Stimulated activated CD4-positive, alpha-beta T cell treated with anti-CD3 and anti-CD28 coated beads, Interleukin-1b, Interleukin-23, amount 100 ng/mL, for 1 hour (primary cell): ENCODE measurements at places on chromosomes 7 and 10.

DNA sequence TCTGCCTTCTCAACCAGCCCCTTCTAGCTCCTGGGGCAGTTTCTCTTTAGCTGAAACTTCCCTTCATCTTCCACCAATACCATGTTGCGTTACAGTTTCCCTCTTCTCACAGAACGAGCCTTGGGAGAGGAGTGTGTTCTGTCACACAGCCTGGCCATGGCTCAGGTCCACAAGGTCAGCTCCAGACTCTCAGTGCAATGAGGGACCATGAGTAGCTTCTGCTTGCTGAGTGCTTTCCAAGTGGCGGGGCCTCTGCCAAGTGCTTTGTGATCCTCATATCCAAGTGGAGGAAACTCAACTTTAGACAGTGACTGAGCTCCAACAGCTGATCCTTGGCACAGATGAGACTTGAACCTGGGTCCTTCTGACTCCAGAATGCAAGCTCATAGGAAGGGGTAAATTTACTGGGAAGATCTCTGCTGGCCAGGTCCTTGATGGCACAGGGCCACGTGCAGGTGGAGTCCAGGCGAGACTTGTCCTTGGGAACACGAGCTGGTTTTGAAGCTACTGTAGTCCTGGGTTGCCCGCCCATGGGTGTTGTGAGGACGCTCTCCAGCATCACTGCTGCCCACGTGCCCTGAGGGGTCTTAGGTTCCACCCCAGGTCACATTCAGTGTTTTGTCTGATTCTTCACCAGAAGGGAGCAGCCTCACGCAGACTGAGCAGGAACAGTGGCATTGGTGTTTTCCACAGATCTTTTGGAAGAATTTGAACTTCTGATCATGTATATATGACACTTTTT is 238.0 kb downstream of the EBF3 start:
- no peak for DNase-seq

DNA sequence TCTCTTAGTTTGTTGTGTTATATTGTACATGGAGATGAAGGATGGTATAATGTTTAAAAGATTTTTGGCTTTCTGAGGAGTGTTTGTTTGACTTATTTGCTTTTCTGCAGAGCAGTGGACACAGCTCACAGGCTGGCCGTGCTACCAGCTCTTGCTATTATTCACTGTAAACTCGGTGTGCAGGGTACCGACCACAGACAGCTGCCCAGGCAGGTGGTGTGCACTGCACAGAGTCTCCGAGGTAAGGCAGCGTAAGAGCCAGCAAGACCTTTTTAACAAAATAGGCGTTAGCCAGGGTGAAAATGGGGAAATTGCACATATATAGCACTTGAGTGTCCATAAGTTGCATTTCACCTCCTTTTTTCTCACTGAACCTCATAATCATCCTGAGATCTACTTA is 438.0 kb downstream of the CNTNAP2 start:
- DNase-seq, result no peak

DNA sequence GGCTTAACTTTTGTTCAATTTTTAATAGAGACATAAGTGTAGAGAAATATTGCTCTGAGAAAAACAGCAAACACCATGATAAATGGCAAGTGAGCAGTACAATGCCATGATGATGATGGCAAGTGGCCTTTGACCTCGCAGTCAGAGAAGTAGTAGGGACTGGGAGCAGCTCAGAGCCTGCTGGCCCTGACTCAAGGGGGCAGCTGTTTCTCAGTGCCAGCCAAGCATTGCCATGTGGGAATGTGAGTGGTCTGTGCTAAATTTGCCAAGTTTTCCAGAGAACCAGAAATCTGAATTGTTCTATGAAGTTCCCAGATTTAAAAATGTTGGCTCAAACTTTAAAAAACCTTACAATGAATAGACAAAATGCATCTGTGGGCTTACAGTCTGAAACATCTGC is 187.9 kb downstream of the BICC1 start:
- no peak for DNase-seq

DNA sequence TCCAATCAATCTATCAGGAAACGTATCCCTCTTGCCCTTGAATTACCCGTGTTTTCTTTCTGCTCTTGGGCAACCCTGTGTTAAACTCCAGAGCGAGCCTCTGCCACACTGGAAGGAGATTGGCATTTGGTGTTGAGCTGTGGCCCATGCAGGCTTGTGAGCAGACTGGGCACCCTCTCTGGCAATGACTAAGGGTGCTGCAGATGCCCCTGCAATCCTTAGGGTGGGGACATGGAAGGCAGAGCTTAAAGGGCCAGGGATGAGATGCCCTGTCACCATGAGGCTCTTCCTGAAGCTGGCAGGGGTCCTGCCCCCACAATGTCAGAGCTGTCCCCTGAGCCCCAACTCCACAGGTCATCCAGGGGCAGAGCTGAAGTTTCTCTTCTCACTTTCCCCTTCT is 19.5 kb upstream of the FAM180A start:
- no peak for DNase-seq

- DNase-seq, result no peak
Measured at GRCh38 chr7:47884675-47885074, 63.6 kb downstream of the PKD1L1 start.

- no peak for DNase-seq
Measured at GRCh38 chr7:95878677-95879076, 106.3 kb downstream of the DYNC1I1 start.

DNA sequence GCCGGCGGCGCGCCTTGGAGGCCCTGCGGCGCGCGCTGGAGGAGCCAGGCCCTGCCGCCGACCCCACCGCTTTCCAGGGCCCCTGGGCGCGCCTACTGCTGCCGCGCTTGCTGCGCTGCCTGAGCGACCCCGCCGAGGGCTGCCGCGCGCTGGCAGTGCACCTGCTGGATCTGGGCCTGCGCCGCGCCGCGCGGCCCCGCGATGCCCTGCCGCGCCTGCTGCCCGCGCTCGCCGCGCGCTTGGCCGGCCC is 280 bp downstream of the DNAAF5 start:
- DNase-seq, result no peak

DNA sequence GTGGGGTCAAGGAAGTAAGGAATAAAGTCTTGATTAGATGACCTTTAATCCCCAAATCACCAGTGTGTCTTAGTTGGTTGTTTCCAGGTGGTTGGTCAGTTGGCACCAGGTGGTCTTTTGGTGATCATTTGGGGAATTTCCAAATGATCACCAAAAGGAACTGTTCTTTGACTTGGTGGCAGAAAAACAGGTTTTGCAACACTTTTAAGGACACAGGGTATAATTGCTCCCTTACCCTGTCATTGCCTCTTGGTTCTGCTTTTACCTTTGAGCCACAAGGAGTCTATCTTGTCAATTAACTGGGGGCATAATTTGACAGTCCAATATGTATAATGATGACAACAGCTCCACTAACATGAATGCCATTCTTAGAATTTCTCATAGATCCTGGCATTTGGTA is 104.2 kb downstream of the ADK start:
- DNase-seq, result no peak

- DNase-seq, result no peak
Measured at GRCh38 chr7:49060743-49061142, 136.4 kb downstream of the CDC14C start.

DNA sequence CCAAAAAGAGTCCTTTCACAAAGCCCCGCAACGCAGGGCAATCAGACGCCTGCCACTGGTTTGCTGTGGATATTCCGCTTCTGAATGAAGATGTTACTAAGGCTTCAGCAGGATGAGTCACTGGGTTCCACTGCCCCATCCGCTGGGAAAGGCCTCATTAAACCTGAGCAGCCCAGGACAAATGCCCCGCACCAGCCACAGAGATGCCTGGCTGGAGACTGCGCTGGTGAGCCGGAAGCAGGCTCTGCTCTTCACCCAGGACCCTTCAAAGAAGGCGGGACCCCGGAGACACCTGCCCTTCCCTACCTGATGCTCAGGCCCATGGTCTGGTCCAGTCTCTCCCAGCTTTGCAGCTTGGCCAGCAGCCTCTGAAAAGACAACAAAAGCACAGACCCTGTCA is 19.8 kb downstream of the MAD1L1 start:
- DNase-seq, result no peak

GRCh38 chr10:24215196-24215595 is 6.3 kb downstream of the KIAA1217 start:
- no peak for DNase-seq

DNA sequence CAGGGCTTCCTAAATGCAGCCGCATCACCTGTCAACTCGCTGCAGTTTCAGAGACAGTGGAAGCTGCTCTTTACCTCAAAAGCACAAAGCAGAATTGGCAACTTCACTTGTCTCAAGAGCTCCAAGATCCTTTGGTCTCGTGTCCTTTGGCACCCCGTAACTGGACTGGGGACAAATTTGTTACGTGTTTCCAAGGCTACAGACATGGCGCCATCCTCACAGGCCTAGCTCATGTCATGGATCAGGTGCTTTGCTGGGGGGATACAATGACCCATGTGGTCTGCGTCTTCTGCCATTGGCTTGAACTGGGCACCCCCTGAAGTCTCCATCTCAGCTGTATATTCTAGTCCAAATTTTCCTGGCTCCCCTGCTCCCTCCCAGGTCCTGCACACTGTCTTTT is 48.6 kb downstream of the CHST3 start:
- no peak for DNase-seq

DNA sequence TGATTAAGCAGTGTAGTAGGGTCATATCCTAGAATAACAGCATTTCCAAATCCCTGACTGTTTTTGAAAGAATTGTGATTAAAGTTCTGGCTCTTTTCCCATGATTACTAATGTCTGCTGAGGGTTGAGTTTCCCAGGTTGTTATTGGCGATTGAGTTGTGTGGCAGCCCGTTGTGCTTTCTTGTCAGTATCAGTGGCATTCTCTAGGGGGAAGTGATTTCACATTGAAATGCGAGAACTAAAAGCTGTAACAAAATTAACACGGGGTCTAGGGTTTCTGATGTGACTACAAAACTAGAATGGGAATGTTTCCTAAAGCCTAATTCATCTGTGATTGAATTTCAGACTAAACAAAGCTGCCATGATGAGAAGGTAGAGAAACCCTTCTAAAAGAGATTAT is 349.4 kb downstream of the EXOC4 start:
- no peak for DNase-seq

GRCh38 chr7:1237704-1238255 is 5.1 kb downstream of the UNCX start:
- no peak for DNase-seq

DNA sequence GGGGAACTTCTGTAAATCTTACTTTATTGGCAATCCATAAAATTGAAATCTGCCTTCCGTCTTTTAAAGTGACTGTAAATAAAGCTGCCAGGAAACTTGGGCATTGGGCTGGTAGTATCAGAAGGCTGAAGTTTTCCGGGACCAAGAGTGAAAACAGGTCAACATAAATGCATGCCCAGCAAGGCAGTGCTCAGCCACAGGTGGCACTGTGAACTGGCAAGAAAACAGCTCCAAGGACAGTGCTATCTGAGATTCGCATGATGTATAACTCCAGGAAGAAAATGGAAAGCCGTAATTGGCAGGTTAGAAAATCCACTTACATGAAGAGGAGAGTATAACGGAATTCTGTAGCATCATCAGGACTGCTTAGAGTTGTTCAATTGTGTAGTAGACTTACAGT is 1.9 kb upstream of the INSYN2A start:
- DNase-seq, result no peak

- DNase-seq, result no peak
Measured at GRCh38 chr7:153188630-153189029, 429.1 kb downstream of the ACTR3B start.

GRCh38 chr7:16026253-16027020 is 340.0 kb upstream of the MEOX2 start:
- no peak for DNase-seq

DNA sequence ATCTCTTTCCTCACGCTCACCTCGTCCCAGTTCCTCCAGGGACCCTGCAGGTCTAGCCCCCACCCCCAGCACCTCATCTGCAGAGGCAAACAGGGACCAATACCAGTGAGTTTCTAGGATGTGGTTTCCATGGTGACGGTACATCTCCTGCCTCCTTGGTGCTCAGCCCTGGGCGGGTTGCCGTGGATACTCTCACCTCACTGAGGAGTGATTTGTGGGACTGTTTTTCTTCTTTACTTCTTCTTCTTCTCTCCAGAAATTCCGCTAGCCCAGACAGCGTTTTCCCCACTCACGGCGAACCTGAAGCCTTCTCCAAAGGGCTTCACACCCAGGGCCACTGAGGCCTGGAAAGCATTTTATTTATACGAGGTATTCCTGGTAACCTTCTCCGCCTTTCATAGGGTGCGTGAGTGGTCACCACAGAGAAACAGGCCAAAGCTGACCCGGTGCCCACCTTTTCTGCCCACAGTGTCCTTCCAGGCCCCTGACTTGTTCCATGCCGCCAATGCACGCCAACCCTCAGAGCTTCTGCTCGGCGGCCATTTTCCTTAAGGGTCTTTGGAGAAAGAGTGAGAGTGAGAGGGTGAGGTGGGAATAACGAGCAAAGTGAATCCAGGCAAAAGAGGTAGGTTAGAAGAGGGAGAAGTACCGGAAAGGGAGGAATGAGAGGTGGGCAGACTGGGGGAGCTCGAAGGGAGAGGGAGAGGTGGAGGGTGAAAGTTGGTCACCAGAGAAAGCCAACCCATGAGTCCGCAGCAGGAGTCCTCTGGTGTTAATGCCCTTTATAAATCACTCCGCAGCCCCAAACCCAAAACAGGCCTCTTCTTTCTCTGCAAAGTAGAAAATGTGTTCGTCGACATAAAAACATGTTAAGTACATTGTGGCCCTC is 15.5 kb downstream of the FAM241B start:
- DNase-seq, result no peak

- DNase-seq, result no peak
Measured at GRCh38 chr7:87420173-87420572, 55.3 kb downstream of the ABCB4 start.

DNA sequence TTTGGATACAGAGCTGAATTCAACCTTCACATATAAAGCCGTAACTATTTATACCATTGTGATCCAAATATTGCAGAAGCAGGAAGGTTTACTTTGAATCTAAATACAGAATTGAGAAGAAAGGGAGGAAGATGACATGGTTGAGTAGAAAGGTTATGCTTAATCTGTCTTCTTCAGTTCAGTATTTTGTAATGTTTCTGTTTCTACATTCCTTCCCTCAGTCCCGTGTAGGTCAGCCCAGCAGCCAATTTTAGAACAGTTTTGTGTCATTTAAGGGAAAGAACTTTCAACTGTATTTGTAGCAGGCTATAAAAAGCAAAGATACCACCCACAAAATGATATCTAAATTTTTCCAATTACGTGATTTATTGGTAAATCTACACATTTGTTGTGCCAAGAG is 97.4 kb downstream of the CPED1 start:
- no peak for DNase-seq

DNA sequence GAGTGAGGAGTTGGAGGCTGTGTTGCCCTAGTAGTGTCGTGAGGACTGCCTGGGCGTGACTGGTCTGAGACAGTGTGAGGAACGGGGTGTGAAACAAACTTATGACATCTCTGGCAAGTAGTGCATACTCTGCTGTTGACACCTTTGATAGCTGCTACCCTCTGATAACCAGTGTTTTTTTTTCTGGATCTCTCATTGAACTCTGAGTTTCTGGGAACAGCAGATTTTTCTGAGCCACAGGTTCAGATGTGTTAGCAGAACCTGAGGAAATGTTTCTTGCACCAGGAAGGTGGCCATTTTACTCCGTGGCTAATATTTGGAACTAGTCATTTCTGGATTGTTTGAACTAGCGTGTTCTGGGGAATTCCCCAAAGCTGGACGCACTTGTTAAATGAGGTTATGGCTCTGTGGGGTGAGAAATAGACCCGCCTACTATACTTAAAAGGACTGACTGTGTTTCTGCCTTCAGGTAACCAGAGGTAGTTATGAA is 52.9 kb downstream of the AUTS2 start:
- DNase-seq, result no peak

- no peak for DNase-seq
Measured at GRCh38 chr7:28169230-28169629, 11.4 kb downstream of the JAZF1 start.

GRCh38 chr7:100013328-100013676 is 2.1 kb upstream of the ZKSCAN1 start:
- no peak for DNase-seq
